GM19239 (cell line): ENCODE measurements at places on chromosomes 5 and 9.

DNA sequence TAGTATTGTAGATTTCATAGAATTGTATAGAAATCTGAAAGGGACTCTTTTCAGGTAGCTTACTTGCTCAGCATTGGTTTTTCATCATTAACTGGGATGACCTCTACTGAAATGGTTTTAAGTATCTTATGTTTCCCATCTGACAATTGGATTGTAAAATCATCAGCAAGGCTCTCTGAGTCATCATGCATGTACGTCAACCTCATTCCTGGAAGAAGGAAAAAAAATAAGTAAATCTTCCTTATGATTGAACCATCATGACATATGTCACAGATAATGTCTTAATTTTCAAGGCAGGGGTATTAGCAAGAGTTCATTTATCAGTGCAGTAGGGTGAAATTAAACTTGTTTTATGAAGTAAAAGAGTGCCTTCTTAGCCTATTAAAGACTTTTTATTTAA lies 74.9 kb upstream of the CER1 start:
- DNase-seq: no peak

DNA sequence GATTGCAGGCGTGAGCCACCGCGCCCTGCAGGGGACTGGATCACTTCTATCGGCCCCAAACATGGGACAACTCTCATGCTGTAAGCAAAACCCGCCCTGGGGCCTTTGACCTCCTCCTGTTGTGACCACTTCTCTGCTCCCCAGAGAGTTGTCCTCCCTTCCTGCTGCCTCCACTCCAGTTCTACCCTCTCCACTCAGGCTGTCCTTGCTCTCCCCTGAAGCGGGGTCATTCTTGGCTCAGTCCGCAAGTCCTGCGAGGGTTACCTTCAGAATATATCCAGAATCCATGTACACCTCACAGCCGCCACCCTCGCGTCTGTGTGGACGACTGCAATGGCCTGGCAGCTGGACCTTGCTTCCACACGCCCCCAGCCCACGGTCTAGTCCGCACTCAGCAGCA lies 273.7 kb downstream of the PBX3 start:
- DNase-seq: no peak

DNA sequence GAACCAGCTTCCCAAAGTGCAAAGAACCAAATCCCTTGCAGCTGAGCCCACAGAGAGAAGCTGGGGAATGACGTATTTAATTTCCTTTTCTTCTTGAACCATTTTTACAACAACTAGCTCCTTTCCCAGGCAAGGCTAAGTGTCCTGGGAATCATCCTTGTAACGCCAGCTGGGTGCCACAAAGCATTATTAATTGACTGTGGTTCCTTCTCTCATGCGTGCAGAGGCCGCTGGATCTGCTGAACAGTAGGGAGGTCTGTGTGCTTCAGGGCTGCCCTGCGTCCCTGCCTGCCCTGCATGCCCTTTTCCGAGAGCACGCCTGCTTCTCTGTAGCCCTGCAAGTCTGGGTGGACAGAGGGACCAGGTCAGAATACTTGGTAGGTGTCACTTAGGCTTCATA lies 124.1 kb upstream of the OTULINL start:
- DNase-seq: no peak

DNA sequence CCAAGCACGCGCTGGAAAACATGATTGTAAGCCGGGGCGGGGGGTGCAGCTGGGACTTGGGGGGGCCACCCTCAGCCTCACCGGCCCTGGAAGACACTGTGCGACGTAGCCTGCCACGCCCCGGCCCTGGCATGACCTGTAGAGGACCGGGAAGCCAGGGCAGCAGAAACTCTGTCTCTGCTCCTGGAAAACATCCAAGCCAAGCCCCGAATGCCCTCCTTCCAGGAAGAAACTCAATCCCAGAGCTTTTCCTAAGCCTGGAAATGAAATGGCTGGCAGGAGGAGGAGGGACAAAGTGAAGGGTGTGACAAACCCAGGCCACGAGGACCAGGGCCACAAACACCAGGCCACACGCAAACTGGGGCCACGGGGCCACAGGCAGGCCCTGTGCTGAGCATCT lies 55.4 kb downstream of the KCNT1 start:
- DNase-seq: no peak

DNA sequence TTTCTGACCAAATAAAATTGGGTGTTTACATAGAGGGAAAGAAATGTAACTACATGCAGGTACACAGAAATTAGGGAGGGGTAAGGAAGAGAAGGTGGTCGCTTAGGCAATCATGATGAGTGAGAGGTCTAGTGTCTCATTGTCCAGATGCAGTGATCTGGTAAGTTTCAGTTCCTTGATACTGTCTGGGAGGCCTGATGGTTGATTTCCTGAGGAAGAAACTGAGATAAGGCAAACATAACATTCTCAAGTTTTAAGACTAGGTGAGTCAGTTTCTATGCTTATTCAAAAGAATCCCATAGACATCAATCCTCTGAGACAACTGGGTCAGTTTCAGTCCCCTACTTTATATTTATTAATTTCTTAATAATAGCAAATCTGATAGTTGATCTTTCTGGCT lies 843.3 kb upstream of the CDH10 start:
- DNase-seq: no peak

- DNase-seq: no peak
These were observed 37.7 kb downstream of the FAM13B start for GRCh38 chr5:137995077-137995748.

- DNase-seq: no peak
These were observed 65.5 kb upstream of the TNC start for GRCh38 chr9:115183436-115183835.
